DMS79 treated with DMSO at 0.1 percent for 48 hours (cell line): ENCODE measurements at places on chromosomes 13 and 19.

DNA sequence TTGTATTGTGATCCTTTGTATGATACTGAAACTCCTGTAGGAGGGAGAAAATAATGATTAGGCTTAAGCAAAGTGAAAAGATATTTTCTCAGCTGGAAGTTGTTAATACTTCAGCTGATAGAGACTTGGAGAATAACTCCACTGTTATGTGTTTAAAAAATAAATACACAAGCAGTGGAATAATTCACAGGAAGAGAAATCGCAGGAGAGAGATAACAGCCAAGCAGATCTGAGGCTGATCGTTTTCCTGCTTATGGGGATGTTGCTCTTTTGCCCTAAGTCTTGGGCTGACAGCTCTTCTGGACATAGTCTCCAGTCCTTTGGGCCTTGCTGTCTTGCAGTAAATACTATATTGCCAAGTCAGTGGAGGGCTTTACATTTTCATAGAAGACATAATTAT lies 93.3 kb downstream of the OLFM4 start:
- no peak for DNase-seq

- DNase-seq = peak; percentile 54
Measured at GRCh38 chr19:12985049-12985776, 10.1 kb upstream of the NFIX start.

DNA sequence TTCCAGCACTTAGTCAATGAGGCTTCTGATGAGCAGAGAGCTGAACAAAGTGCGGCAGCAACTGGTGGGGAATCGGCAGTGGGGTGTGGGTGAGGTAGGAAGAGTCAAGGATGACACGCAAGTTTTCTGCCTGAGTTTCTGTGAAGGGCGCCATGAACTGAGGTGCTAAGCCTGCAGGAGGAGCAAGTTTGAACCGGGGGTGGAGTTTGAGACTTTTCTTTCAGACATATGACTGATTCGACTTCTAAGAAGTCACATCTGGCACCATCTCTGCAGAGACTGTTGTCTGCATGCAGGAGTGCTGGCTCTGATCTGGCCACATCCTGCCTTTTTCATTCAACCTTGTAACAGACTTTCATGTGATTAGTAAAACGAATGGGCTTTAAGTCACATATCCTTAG lies 14.8 kb upstream of the GPI start:
- DNase-seq = no peak

GRCh38 chr13:50275392-50276063 lies 260.3 kb downstream of the KCNRG start:
- DNase-seq = no peak

DNA sequence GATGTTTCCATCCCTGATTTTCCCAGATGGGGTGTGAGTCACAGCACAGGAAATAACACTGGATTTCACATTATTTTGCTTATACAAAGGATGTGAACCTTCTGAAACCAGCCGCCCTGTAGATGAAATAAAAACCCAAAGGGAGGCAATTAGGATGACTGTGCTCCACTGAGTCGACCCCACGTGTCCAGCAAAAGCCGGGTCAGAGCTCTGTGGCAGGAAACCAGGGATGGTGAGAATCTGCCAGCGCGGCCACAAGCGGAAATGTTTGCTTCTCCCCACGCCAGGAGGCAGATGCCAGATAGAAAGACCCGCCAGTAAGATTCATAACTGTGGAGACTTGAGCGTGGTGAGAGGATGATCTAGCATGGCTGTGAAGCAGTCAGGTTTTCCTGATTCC lies 764.4 kb downstream of the LIG4 start:
- DNase-seq = no peak

DNA sequence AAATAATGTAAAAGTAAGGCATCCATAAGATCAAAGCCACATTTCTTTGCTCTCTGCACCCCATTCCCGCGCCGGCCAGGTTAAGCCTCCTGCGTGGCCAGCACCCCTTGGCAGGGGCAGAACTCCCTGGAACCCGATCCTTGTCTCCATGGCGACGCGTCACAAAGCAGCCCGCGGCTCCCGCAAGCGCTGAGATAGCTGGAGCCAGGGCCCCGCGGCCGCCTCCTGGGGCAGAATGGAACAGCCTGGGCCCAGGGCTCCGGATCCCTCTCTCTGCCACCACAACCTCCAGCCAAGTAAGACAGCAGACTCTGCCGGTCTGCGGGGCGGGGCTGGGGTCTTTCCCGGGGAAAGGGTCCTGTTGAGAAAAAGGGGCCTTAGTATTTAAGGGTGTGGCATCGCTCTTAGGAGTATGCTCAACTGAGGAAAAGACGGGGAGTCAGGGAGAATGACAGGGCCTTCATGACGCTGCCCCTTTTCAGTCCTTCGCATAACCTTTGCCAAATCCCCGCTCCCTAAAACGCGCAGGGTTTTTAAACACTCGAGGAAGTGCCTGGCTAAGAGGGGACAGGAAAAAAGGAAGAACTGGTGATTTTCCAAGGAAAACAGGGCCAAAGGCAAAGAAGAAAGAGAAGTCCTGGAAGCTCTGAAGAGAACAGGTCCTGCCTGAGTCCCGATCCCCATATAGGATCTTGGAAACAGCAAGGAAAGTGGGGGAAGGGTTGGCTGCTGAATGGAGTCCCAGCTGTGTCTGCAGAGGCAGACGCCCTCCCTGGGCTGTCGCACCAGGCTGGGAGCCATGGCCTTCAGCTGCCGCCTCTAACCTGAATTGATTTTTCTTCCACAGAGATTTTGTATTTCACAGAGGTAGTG lies at the start of gene TEX26:
TSS of gene TEX26 (plus strand) at position 176 of the 873 bp plus-strand sequence. CDS start at position 236, 60 bp downstream.
- DNase-seq = no peak

DNA sequence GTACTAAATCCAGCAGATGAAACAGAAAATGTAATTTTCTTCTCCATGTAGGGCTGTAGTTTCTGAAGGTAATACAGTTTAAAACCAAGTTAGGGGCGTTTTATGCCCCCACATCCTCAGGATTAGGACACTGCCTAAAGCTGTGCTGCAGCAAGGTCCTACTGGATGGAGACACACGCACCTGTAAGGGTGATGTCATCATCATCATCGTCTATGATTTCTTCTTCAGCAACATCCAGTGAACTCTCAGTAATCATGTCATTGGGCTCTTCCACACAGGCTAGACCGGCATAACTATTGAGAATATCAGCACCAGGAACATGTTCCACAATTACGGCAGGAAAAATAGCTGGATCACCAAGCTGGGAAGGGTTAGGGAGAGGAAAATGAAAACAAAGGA lies 60.5 kb downstream of the ELF1 start:
- no peak for DNase-seq

DNA sequence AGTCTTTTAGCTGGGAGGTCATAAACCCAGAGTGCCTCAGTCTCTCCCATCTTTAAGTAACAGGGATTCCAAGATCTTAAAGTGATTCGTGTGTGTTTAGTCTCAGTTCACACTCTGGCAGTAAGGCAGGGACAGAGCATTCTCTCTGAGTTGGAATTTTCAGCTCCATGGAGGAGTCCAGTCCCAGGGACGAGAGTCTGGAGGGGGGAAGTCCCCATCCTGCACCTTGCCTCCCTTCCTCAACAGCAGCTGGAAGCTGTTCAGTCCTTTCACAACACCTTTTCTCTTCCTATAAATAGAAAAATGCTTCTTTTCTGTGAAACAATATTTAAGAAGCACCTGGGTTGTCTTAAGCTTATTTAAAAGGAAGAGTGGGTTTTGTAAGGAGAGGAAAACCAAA lies 82.0 kb downstream of the KLF5 start:
- DNase-seq = no peak

DNA sequence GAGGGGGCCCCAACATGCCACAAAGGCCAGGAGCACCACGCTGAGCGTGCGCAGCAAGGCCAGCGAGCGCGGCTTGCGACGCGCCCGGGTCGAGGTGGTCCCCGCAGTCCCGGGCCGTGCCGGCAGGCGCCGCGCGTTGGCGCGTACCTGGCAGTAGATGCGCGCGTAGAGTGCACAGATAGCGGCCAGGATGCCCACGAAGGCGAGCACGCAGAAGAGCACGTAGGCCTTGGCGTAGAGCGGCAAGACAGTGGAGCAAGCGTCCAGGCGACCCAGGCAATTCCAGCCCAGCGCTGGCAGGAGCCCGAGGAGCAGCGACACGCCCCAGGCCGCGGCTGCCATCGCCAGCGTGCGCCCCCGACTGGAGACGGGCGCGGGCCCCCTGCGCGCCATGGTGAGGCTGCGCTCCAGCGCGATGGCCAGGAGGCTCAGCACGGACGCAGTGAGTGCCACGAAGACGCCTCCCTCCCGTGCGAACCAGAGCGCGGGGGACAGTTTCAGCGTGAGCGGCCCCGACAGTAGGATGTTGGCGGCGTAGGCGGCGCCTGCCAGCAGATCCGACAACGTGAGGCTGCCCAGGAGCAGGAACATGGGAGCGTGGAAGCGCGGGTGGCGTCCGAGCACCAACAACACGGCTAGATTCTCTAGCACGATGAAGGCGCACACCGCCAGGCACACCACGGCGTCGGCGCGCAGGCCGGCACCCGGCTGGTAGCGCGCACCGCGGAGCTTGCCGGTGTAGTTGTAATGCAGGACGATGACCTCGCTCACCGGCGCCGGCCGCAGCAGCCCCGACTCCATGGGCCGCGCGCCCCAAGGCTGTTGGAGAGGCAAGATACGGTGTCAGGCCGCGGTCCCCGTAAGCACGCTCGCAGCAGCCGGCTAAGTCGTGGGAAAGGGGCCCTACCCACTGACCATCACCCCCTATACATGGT lies 2.8 kb downstream of the S1PR5 start:
- DNase-seq = no peak

- no peak for DNase-seq
Measured at GRCh38 chr13:19069684-19070397, 111.8 kb downstream of the TUBA3C start.

- no peak for DNase-seq
Measured at GRCh38 chr19:40800339-40800996, 1.5 kb downstream of the EGLN2 start.

DNA sequence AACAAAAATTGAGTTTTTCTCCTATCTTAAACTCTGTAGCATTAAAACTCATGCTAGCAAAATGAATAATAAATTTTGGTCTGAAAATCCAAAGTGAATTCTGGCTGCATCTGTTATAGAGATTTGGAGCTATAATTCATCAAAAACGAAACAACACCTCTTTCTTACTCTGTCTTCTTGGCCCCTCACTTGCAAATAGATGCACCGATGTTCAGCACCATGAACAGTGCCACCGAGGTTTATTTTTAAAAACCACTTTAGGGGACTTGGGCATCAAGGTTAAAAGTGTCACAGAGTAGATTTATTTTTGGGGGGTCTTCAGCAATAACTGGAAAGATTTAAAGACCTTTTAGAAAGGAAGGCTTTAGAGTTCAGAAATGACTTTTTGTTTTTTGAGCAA lies 26.1 kb upstream of the EID2 start:
- no peak for DNase-seq

- DNase-seq = no peak
Measured at GRCh38 chr13:99725644-99726043, 224.4 kb downstream of the TM9SF2 start.

DNA sequence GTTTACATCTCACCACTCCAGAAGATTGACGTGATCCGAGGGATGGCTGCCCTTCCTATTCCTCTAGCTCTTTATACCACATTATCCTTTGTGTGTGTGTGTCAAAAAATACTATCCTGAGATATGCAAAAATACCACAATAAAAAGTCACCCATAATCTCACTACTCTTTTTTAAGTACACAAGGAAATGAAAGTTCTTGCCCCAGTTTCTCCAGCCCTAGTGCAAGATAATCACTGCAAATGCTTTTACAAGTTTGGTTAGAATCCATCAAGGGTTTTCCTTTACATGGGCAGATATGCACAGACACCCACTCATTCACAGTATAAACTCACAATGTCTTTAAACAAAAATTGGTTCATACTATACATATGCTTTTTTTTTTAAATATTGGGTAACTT lies 89.3 kb downstream of the DIAPH3 start:
- no peak for DNase-seq

GRCh38 chr19:46601318-46602224 lies at the start of gene CALM3:
CALM3 (plus strand) TSS chr19:46601330; CDS start chr19:46601435, 105 bp downstream.
- DNase-seq = no peak

DNA sequence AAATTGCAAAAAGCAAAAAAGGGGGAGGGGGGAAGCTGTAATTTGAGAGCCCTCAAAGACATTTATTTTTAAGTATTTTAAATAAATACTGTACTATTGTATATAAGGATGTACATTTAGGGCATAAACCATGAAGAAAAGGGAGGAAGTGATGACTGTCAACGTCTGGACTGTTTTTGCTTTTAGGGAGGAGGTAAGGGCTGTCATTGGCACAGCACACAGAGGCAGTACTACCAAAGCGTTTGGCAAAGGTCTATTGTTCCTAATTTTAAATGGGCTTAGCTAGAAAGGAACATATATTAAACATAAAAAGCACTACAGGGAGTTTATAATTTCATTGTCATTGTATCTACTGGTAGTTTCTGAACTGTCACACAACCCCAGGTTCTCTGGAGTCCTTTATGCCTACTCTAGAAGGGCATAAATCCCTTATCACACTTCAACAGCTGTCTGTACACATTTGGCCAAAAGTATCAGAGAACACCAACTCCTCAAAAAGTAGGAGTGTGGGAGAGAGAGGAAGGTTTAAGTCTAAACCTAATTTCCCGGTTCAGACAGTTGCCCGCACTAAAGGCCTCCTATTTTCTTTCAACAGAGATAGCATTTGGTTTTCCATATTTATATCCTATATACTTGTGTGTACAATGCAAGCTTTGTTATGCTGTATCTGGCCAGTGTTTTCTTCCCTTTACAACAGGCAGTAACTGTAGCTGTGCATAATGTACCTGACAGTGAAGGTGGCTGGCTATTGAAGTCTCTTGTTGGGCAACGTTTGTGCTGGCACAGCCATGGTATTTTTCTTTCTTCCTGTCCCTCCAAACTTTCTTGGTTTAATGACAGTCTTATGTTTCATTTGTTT lies 406.2 kb downstream of the KLF5 start:
- no peak for DNase-seq

- DNase-seq = no peak
Measured at GRCh38 chr19:5230730-5231555, 109.7 kb downstream of the PTPRS start.

- DNase-seq = no peak
Measured at GRCh38 chr13:40579535-40579934, 86.9 kb downstream of the FOXO1 start.

GRCh38 chr13:101795460-101795859 lies 343.0 kb downstream of the ITGBL1 start:
- no peak for DNase-seq

- DNase-seq = no peak
Measured at GRCh38 chr13:74966814-74967424, 515.0 kb downstream of the TBC1D4 start.

DNA sequence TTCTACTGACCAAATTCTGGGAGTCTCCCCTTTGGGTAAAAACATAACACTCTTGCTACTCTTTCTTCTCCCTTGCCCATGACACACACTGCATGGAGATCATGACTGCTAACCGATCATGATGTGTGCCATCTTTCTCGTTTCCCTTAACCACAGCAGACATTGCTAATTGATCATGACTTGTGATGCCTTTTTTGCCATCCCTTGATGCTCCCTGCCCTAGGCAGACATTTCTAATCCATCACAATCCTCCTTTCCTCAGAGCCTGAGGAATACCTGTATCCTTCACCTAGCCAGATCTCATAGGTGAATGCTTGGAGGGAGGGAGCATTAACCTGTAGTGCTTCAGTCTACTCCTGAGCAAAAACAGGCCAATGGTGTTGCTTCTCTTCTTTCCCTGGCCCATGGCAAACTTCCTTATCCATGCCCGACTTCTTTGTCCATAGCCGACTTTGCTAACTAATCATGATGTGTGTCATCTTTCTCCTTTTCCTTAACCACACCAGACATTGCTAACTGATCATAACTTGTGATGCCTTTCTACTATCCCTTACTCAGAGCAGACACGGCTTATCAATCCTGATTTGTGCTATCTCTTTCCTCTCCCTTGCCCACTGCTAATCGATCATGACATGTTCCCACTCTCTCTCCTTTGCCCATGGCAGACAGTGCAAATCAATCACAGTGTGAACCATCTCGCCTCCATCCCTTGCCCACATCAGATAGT lies 17.7 kb downstream of the NUMBL start:
- no peak for DNase-seq

- no peak for DNase-seq
Measured at GRCh38 chr13:24097064-24097463, 63.5 kb upstream of the SPATA13 start.
